ENCODE measurements at places on chromosomes 3 and 15. TPM values are rescaled to one million over a fixed set of nuclear protein-coding genes. Genes with fewer than 3 reads are reported as not detected.

GRCh38 chr3:77620009-77620408, 580.1 kb downstream of the ROBO2 start:
- no peak for DNase-seq

GRCh38 chr3:99764377-99764776, 53.3 kb upstream of the CMSS1 start:
- DNase-seq, result no peak

- no peak for DNase-seq
Observed at GRCh38 chr15:89781891-89782618, 5.9 kb downstream of the MESP2 start.

GRCh38 chr3:197750396-197750831, 731 bp downstream of the FYTTD1 start:
- DNase-seq, result no peak

DNA sequence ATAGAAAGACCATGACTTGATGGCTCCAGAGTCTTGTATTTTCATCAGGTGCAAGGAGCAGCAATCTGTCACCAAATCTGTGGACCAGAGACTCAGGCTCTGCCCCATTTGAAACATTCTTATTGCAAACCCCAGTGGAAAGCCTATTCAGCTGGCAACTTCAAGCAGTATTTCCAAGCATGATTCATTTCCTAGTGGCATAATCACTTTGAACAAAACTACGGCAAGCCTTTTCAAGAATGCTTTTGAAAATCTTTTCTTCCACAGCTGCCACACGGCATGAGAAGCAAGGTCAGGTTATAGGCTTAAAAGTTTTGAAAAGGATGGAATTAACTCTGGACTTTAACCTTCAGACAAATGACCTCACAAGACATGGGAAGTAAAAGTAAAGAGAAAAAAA, 122.0 kb upstream of the BFSP2 start:
- DNase-seq, result no peak

DNA sequence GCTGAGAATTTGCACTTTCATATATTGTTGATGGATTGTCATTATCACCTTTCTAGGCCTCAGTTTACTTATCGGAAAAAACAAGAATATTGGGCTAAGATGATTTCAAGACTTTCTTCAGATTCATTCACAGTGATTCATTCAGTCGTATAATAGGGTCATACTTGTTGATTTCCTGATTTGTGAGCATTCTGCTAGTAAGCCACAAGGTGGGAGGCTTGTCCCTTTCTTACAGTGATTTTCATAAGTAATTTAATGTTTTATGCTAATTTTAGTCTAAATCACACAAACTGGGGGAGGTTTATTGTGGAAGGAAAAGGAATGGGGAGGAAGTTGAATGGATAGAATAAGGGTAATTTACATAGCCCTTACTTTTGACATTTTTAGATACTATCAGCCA, 126.8 kb upstream of the GOLGA6L4 start:
- no peak for DNase-seq

GRCh38 chr3:147370349-147370748, 36.0 kb downstream of the ZIC4 start:
- no peak for DNase-seq

DNA sequence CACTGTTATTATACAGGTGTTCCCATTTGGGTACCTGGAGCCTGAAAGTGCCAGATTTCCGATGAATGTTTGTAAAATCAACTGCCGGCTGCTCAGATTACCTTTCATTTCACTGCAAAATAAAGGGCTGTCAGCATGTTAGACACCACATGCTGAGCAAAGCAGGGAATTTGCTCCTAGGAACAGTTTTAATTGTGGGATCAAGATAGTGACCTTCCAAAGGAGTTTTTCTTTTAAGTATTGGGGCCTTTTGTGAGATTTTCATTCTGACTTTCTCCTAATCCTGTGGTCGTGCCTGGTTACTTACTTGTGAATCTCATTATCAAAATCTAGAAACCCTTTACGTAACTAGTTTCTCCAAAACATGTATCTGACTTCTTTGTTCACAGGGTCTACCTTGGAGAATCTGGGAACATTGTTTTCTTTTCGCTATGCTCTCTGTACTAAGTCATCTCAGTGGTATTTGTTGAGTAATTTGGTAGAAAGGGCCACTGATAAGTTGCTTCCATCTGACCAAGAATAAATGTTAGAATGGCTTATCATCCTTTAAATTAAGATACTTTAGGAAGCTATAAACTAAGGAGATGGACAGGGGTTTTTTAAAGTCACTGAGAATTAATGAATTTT, 40.8 kb upstream of the LRTM1 start:
- DNase-seq, result no peak

DNA sequence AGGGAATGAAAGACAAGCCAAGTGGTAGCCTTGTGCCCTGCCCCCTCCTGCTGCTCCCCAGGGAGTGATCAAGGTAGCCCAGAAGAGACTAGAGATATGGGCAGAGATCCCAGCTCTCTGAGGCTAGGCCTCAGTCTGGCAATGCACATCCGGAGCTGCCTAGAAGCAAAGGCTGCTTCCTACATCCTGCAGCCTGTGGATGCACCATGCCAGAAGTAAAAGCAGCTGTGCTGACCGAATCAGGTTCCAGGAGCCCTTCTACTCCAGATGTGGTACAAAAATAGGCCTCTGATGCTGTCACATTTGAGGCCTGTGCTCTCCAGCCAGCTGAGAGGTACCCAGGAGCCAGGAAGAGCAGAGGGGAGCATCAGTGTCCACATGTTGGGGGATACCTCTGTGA, 16.0 kb downstream of the TRAIP start:
- no peak for DNase-seq

DNA sequence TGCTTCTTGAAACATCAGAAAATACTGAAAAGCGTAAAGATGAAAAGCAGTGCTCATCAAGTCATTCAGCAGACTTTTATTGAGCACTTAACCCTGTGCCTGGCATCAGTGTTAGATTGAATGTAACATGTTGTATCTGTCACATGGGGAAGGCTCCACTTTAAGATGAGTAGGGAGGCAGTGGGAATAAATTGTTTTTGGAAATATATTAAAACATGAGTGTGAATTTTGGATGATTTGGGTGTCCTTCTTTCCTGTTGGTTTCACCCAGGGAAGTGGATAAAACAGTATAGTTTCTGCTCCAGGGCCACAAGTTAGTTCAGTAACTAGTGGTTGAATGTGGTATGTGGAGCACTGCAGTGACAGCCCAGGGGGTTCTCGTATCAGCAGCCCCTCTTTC, 301.4 kb upstream of the TPM1 start:
- no peak for DNase-seq

DNA sequence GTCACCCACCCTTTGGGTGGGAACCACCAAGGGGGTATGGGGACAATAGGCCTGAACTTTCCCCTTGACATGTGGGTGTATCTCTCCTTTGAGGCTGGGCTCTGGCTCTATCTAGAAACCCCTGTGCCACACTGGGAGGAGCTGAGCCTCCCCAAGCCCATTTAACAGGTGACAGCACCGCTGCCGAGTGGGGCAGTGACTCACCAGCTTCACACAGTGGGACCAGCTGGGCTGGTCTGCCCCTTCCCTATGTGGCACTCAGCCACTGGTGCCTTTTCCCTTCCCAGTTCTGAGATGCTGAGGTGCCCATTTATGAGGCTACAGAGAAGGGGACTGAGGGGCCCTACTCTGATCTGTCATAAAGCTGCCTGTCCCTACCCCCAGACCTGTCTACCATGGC, 5.1 kb downstream of the PSTPIP1 start:
- DNase-seq, result no peak

DNA sequence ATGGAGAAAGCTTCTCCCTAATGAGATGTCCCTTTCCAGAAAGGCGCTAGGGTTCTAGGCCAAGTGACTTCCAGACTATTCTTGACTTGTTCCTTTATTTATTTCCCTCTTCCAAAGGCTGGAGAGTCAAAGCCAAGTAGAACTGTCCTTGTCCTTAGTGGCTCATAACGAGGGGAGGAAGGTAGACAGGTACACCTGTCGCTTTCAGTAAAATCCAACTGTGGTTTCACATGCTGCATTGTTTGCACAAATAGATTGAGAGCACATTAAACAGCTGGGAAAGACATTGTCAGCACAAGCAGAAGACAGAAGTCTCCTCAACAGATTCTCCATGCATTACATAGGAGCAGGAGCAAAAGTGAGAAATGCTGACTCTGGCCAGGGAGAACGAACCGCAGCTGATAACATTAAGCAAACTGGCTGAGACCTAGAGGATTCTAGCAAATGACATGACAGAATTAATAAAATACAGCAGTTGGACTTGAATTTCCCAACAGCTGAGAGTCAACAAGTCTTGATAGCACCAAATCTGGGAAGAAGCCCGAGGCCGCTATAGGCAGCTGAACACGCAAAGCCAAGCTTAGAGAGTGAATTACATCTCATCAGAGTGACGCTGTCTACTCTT, 227.7 kb downstream of the TLE3 start:
- peak; percentile 7 for DNase-seq

GRCh38 chr3:177860184-177860583, 662.9 kb upstream of the TBL1XR1 start:
- no peak for DNase-seq

GRCh38 chr15:68875377-68876116, 54.8 kb upstream of the SPESP1 start:
- DNase-seq, result peak; percentile 83

GRCh38 chr15:85804481-85805170, 9.9 kb upstream of the KLHL25 start:
- DNase-seq, result no peak

- DNase-seq, result no peak
Observed at GRCh38 chr15:100202309-100202960, 139.3 kb downstream of the ADAMTS17 start.

DNA sequence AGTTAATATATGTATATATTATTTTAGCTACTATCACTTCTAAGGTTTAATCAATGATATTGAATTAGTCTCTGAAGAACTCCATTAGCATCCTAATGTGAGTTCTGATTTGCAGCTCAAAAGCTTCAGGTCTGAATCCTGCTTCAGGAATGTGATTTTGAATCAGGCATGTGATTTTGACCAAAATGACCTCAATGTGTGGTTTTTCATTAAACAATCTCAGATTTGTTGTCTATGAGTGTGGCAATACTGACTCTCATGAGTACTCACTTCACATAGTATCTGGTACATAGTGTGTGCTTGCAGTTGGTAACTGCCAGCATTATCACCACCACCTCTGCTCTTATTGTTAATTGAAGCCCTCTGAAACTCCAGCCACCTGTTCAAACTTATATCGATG, 251.0 kb downstream of the KCNH8 start:
- DNase-seq, result no peak

DNA sequence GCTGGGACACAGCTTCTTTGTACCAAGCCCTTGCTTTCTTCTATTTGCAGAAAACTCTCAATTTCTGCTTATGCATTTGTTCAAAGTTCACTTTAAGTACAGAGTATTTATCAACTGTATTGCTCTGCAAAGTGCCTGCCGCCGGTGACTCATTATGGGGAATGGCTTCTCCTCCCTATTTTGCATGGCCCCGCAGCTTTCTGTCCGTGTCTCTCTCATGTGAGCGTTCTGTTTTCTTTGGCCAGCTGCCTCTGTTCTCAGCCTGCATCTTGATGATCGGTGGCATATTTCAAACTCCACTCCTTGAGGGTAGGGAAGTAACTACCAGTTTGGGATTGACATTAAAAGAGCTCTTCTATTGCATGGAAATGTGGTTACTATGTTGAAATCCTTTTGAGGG, 28.6 kb upstream of the ST8SIA2 start:
- DNase-seq, result no peak

GRCh38 chr15:67809866-67810265, 15.4 kb upstream of the SKOR1 start:
- no peak for DNase-seq

DNA sequence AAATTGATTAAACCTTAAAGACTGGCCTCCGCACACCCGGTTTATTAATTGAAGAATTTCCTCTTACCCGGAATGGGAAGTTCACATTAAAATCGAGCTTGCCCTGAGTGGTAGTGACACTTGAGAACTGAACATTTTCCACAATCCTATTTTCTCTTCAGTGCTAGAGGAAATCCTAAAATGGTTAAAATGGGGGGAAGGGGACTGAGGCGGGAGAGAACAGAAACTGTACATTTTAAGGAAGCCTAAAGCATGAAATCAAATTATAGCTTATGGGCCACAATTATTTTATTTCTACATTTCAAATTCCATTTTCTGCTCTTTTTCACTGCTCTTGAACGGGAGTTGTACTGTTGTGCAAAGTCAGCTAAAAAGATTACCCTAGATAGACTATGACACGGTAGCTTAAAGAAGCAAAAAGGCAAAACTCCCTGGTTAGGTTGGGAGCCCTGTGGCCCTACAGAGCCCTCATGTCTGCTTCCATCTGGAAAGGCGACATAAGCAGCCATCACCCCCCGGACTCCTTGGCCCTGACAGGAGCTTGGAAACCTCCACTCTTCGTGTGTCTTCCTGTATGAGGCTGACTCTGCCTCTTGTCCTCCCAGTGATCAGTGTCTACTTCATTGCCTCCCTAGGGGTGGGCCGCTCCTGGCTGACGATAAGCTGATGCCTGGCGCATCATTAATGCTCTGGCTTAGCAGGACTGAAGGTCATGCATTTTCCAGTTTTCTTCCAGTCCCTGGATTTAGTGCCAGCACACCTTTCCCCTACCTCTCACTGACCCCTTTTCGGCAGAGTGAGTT, 79.3 kb downstream of the EEFSEC start:
- DNase-seq, result no peak

- DNase-seq, result no peak
Observed at GRCh38 chr3:188687389-188687788, 484.4 kb upstream of the TPRG1 start.

GRCh38 chr3:181432992-181433391, 278.7 kb upstream of the SOX2 start:
- no peak for DNase-seq

GRCh38 chr15:29064290-29064689, 178.5 kb downstream of the APBA2 start:
- no peak for DNase-seq

DNA sequence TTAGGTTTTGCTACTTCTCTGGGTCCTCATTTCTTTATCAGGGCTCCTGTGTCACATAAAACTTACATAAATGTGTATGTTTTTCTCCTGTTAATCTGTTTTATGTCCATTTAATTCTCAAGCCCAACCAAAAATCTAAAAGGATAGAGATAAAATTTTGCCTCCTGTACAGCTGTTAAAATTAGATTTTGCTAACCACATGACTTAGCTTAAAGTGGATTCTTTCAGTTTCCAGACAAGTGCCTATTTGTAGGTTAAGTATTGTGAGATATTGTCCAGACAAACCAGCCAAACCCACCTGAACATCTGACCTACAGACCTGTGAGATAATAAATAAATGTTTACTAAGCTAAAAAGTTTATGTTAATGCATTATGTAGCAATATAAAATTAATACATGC, 465.5 kb downstream of the SI start:
- no peak for DNase-seq

The TLR9 gene
- polyA plus RNA-seq, result 0.08 TPM

The DUOXA1 gene
- polyA plus RNA-seq, result 0.57 TPM

The ADCY5 gene
- polyA plus RNA-seq, result 12.8 TPM

The GP9 gene
- polyA plus RNA-seq, result 2.4 TPM

The TIPARP gene
- polyA plus RNA-seq, result 31.1 TPM

The HDAC11 gene
- 22.3 TPM for polyA plus RNA-seq

The CCR5 gene
- 0.16 TPM for polyA plus RNA-seq

The BNC1 gene
- polyA plus RNA-seq, result 0.29 TPM

The CCR1 gene
- 2.3 TPM for polyA plus RNA-seq

The PPP2R3A gene
- 26.9 TPM for polyA plus RNA-seq

The SLC22A14 gene
- polyA plus RNA-seq, result 0.43 TPM

The TEX9 gene
- 26.4 TPM for polyA plus RNA-seq

The PIGZ gene
- polyA plus RNA-seq, result 2.3 TPM

The CYP1A1 gene
- 0.11 TPM for polyA plus RNA-seq

The ARL8B gene
- polyA plus RNA-seq, result 82.5 TPM

The MYLK gene
- polyA plus RNA-seq, result 133 TPM

The PIERCE2 gene
- 8.0 TPM for polyA plus RNA-seq

The PLIN1 gene
- 0.68 TPM for polyA plus RNA-seq

Data from right renal pelvis (tissue), 4 donors.